ENCODE measurements at places on chromosomes 13 and 19.
A peak's percentile ranks its signal among the peaks of the same experiment; 100 is the strongest.

DNA sequence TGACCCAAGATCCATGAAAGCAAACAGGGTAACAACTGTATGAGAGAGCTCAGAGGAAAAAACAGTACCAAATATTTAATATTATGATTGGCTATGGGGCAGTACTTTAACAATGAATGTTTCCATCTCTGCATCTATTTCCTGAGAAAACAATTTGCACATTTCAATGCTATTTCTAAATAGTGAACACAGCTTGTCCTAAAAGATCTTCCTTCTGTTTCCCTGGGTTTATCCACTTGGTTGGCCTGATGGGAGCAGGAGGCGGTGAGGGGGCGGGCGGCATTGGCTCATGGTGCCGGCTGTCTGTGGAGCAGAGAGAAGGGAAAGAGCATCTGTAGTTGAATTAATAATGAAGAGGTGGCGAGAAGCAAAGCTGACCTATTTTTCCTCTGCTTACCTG lies 291.4 kb downstream of the DCLK1 start:
- H3K27me3 ChIP-seq: no peaks in the 10 kb centered on the region
- H3K27ac ChIP-seq: no peak overlapping the region
- DNase-seq: no peak
- no peak overlapping the region for H3K4me3 ChIP-seq
- H3K36me3 ChIP-seq: no peaks in the 10 kb centered on the region
- no peaks in the 10 kb centered on the region for H3K4me1 ChIP-seq

- no peaks in the 10 kb centered on the region for H3K27me3 ChIP-seq
- peak overlapping the region; percentile 65 for H3K4me3 ChIP-seq
- DNase-seq: no peak
- H3K36me3 ChIP-seq: no peaks in the 10 kb centered on the region
- peak overlapping the region; percentile 84 for H3K27ac ChIP-seq
- H3K4me1 ChIP-seq: peaks cover 22% of the 10 kb centered on the region
Measured at GRCh38 chr19:33175886-33176669, 18.1 kb upstream of the LRP3 start.

GRCh38 chr13:72303941-72304746 lies 423.3 kb downstream of the MZT1 start:
- H3K36me3 ChIP-seq: no peaks in the 10 kb centered on the region
- no peak overlapping the region for H3K27ac ChIP-seq
- H3K4me1 ChIP-seq: no peaks in the 10 kb centered on the region
- H3K27me3 ChIP-seq: no peaks in the 10 kb centered on the region
- no peak overlapping the region for H3K4me3 ChIP-seq

DNA sequence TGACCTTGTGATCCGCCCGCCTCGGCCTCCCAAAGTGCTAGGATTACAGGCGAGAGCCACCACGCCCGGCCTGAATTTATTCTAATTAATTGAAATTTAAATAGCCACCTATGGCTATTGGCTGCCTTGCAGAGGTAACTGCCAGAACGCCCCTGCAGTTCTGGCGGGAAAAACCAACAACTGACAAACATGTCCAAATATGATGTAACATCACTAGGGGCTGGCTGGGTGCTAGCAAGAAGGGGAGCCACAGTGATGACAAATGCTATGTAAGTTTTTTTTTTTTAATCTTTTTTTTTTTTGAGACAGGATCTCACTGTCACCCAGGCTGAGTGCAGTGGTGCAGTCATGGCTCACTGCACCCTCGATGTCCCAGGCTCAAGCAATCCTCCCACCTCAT lies 12.9 kb downstream of the ZSWIM9 start:
- no peak for DNase-seq
- H3K4me3 ChIP-seq: no peak overlapping the region
- peaks cover 14% of the 10 kb centered on the region for H3K36me3 ChIP-seq
- no peaks in the 10 kb centered on the region for H3K4me1 ChIP-seq

GRCh38 chr19:12778017-12778904 lies 2.9 kb upstream of the HOOK2 start:
- peak; percentile 90 for DNase-seq
- H3K36me3 ChIP-seq: no peaks in the 10 kb centered on the region
- H3K4me3 ChIP-seq: peak overlapping the region; percentile 62
- H3K4me1 ChIP-seq: peaks cover 65% of the 10 kb centered on the region
- peak overlapping the region; percentile 93 for H3K27ac ChIP-seq

GRCh38 chr13:70386919-70387318 lies 278.7 kb upstream of the KLHL1 start:
- H3K27ac ChIP-seq: no peak overlapping the region
- H3K27me3 ChIP-seq: no peaks in the 10 kb centered on the region
- H3K4me3 ChIP-seq: no peak overlapping the region
- no peaks in the 10 kb centered on the region for H3K4me1 ChIP-seq

DNA sequence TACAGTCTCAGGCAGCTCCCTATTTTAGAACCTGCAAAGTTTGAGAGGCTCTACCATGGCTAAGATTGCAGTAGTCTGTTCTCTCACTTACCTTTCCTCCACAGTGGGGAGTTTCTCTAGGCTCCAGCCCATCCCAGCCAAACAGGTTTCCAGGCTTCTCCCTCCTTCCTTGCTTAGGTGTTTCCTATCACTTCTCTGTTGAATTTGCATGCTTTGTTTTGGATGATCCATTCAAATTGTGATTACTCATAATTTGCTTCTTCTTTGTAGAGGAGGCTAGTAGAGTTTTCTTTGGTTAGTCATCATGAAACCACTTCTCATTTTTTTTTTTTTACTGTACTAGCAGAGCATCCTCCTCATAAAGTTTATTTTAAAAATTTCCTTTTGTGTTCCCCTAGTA lies 1242.2 kb upstream of the MIR17HG start:
- DNase-seq: no peak
- no peak overlapping the region for H3K27ac ChIP-seq
- H3K36me3 ChIP-seq: no peaks in the 10 kb centered on the region
- no peak overlapping the region for H3K4me3 ChIP-seq
- no peaks in the 10 kb centered on the region for H3K4me1 ChIP-seq

DNA sequence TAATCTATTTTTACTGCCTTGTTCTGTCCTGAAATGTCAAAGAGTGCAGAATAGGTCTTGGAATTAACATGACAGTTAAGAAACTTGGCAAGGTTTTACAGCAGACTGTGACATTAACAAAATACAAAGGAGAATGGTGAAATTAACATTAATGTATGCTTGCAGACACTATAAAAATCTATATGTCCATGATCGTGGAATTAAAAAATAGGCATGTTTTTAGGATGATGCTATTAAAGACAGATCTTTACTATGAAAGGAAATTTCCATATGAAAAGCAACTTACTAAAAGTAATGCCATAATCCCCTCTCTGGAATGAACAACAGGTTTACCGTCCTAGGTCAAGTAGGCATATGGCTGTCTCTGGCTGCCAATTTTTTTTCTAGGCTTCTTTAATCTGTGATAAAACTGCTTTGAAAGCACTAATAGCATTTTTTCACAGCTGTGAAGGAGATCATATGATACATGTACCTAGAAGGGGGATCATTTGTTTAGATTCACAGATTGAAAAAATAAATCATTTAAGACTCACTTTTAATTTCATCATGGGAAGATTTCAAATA lies 291.5 kb downstream of the ZNF536 start:
- peaks cover 19% of the 10 kb centered on the region for H3K4me1 ChIP-seq
- H3K36me3 ChIP-seq: no peaks in the 10 kb centered on the region
- no peak for DNase-seq

GRCh38 chr13:99067159-99067985 lies 89.5 kb upstream of the DOCK9 start:
- DNase-seq: no peak
- H3K4me3 ChIP-seq: no peak overlapping the region
- peaks cover 27% of the 10 kb centered on the region for H3K4me1 ChIP-seq
- no peaks in the 10 kb centered on the region for H3K27me3 ChIP-seq
- no peaks in the 10 kb centered on the region for H3K36me3 ChIP-seq

DNA sequence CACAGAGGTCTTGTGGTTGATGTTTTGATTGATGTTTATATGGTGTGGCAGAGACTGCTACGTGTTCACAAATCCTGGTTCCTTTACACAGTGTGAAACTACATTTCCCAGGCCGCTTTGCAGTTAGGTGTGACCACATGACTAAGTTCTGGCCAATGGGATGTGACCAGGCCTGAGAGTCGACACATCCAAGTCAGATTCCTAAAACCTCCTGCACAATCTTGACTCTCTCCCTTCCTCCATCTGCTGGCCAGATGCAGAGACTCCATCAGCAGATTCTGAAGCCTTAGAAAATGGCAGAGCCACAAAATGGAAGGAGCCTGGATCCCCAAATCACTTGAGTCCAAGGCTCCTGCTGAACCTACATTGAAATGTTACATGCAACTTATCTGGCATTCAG lies 12.6 kb downstream of the CD37 start:
- no peaks in the 10 kb centered on the region for H3K27me3 ChIP-seq
- no peak for DNase-seq
- H3K4me3 ChIP-seq: no peak overlapping the region
- H3K4me1 ChIP-seq: no peaks in the 10 kb centered on the region
- peaks cover 68% of the 10 kb centered on the region for H3K36me3 ChIP-seq

DNA sequence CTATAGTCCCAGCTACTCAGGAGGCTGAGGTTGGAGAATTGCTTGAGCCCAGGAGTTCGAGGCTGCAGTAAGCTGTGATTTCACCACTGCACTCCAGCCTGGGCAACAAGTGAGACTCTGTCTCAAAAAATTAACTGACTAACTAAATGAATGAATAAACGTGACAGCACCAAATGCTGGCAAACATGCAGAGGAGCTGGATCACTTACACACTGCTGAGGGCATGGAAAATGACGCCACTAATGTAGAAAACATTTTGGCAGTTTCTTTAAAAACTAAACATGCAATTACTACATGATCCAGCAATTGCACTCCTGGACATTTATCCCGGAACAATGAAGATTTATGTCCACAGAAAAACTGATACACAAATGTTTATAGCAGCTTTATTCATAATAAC lies 31.3 kb upstream of the GTF3A start:
- no peaks in the 10 kb centered on the region for H3K36me3 ChIP-seq
- H3K4me3 ChIP-seq: no peak overlapping the region
- H3K27ac ChIP-seq: no peak overlapping the region
- H3K4me1 ChIP-seq: no peaks in the 10 kb centered on the region

DNA sequence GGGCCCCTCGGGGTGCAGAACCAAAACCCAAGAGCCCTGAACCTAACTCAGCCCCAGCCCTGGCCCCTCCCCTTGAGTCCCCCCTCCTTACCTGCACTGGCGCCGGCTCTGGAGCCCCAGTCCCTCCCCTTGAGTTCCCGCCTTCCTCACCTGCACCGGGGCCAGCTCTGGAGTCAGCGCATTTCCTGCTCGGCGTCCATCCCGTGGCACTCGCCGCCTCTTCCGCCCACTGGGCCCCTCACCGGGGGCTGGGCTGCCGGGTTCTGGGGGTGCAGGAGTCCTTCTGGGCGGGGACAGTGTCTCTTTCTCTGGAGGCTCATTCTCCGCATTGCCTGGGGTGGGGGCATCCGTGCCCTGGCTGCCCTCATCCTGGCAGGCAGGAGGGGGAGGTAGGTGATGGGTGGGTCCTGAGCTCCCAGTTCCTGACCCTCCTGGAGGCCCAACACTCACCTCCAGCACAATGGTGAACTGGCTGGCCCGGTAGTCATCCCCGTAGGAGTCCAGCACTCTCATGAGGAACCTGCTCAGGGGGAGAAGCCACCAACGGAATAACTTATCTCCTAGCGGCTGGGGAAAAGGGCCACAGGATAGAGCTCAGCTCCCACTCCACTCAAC lies 5.3 kb downstream of the NDUFA3 start:
- no peak for DNase-seq
- no peak overlapping the region for H3K27ac ChIP-seq
- peaks cover 9% of the 10 kb centered on the region for H3K4me1 ChIP-seq
- no peak overlapping the region for H3K4me3 ChIP-seq

DNA sequence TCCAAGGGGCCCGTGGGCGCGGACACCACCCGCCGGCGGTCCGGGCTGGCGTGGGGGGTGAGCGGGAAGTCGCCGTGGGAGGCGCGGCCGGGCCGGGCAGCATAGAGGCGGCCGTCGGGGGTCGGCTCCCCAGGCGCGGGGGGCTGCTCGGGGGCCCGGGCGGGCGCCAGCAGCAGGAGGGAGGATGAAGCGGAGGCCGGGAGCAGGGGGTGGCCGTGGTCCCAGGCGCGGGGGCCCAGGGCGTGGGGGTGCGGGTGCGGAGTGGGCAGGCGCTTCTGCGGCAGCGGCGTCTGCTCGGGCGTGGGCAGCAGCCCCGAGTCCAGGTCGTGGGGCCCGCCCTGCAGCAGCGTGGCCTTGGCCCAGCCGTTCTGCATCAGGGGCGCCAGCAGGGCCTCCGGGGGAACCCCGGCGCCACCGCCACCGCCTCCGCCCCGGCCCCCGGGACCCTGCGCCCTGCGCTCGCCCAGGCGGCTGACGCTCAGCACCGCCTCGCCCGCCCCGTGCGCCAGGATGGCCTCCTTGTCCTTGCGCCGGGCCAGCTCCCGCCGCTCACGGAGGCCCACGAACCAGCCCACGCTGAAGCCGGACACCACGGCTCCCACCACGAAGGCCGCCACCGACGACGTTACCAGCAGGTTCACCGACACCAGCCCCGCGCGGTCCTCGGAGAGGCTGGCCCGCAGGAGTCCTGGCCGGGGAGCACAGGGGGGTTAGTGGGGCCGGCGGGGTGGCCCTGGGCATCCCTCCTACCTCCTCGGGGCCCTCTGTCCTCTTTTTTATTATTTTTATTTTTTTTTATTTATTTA lies 4.2 kb upstream of the LRG1 start:
- H3K36me3 ChIP-seq: no peaks in the 10 kb centered on the region
- H3K27ac ChIP-seq: no peak overlapping the region
- DNase-seq: no peak

DNA sequence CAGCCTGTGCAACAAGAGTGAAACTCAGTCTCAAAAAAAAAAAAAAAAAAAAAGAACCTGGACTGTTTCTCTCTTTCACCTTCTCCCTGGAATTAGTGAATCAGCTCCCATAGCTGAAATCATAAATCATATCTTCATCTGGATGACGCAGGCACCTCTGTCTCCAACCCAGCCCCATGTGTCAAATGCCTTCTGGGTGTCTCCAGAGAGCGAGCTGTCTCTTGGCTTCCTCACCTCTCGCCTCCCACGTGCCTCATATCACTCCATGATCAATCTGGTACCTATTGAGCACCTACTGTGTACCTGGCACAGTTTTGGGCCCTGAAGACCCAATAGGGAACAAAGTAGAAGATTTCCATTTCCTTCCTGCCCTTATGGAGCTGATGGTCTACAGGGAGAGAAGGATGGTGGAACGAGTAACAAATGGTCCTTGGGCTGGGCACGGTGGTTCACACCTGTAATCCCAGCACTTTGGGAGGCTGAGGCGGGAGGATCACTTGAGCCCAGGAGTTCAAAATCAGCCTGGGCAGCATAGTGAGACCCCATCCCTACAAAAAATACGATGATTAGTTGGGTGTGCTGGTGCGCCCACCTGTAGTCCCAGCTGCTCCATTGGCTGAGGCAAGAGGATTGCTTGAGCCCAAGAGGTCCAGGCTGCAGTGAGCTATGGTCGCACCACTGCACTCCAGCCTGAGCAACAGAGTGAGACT lies 2.5 kb downstream of the HSD11B1L start:
- DNase-seq: no peak
- H3K4me3 ChIP-seq: no peak overlapping the region
- no peaks in the 10 kb centered on the region for H3K36me3 ChIP-seq
- peaks cover 40% of the 10 kb centered on the region for H3K4me1 ChIP-seq
- H3K27me3 ChIP-seq: no peaks in the 10 kb centered on the region

- H3K36me3 ChIP-seq: peaks cover 12% of the 10 kb centered on the region
- no peak for DNase-seq
- H3K27me3 ChIP-seq: no peaks in the 10 kb centered on the region
- H3K4me1 ChIP-seq: no peaks in the 10 kb centered on the region
- no peak overlapping the region for H3K4me3 ChIP-seq
- H3K27ac ChIP-seq: no peak overlapping the region
Measured at GRCh38 chr19:48859711-48860572, 8.5 kb downstream of the PLEKHA4 start.
